ENCODE measurements at places on chromosomes 7 and 10. TPM values are rescaled to one million over a fixed set of nuclear protein-coding genes. Genes with fewer than 3 reads are reported as not detected.

The LRRC4 gene
- 12.5 TPM for total RNA-seq

DNA sequence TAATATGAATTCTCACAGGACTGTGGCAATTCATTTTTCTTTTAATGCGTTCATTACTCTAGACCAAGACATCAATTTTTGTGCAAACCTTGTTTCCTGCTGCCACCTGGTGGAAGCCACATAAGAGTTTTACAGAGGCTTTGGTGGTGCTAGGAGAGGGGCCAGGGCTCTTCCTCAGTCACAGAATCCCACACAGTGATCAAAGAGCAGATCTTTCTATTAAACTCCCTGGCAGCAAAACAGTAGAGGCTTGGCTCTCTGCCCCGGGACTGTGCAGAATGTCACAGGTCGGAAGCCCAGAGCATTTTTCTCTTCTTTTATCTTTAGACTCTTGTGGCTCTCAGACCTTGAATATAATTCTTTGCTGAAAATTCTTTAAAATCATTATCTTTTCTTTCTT lies 506.4 kb upstream of the C7orf33 start:
- no peaks in the 10 kb centered on the region for H3K36me3 ChIP-seq
- peak; percentile 77 for DNase-seq
- no peaks in the 10 kb centered on the region for H3K4me1 ChIP-seq

The FFAR4 gene
- total RNA-seq = 0.55 TPM

DNA sequence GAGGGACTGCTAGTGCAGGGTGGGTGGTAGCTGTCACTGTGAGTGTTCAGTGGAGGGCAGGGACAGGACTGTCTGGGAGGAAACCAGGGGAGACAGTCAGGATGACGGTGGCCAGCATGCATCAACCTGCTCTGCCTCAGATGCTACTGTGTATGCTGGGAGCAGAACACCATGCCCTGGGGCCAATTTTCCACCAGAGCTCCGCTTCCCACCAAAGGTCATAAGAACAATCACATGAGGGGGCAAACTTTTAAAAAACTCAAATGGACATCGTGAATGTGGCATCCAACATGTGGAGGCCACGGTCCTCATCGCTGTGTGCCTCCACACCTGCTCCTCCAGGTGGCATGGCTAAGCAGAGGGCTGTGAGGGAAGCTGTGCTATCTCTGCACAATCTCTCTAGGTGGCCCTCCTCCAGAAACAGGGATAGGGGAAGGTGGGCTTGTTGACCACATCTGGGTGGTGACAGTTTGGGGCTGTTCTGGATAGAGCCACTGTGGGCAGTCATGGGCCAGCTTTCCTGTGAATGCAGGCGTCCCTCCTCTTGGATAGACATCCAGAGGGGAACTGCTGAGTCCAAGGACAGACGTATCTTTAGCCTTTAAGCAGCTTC lies 411.0 kb downstream of the PTPRN2 start:
- no peak for DNase-seq
- no peak overlapping the region for H3K27ac ChIP-seq
- H3K4me3 ChIP-seq = no peak overlapping the region
- no peaks in the 10 kb centered on the region for H3K36me3 ChIP-seq

GRCh38 chr7:90165724-90166123 lies 11.5 kb downstream of the STEAP1 start:
- H3K4me1 ChIP-seq = no peaks in the 10 kb centered on the region
- no peaks in the 10 kb centered on the region for H3K36me3 ChIP-seq
- H3K27ac ChIP-seq = no peak overlapping the region

- H3K4me1 ChIP-seq = peaks cover 25% of the 10 kb centered on the region
- peak overlapping the region; percentile 12 for H3K27ac ChIP-seq
- no peaks in the 10 kb centered on the region for H3K27me3 ChIP-seq
- no peak for DNase-seq
Observed at GRCh38 chr7:28174901-28175661, 5.5 kb downstream of the JAZF1 start.

The VGF gene
- total RNA-seq = 1.2 TPM

The TMEM106B gene
- total RNA-seq = 49.4 TPM

GRCh38 chr10:13563481-13564445 lies 23.0 kb upstream of the PRPF18 start:
- H3K27ac ChIP-seq = no peak overlapping the region
- H3K27me3 ChIP-seq = no peaks in the 10 kb centered on the region
- H3K4me1 ChIP-seq = no peaks in the 10 kb centered on the region
- no peaks in the 10 kb centered on the region for H3K36me3 ChIP-seq

The NKX2-3 gene
- total RNA-seq = 0.19 TPM

DNA sequence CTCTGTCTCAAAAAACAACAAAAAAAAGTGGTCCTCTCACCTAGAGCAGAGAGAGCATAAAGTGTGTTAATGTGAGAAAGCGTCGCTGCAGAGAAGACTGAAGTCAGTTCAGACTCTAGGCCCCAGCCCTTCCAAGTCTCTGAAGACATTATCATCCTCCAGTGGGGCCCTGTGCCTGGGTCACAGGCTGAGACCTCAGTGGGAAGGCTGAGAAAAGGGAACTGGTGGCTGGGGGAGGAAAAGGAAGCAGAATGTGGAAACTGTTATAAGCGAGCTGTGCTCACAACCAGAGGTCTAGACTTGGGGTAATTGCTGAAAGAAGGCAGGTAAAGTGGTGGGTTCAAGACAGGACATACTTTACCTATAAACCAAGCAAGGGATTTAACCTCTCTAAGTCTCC lies 4.9 kb upstream of the RRP12 start:
- no peaks in the 10 kb centered on the region for H3K27me3 ChIP-seq
- no peak overlapping the region for H3K27ac ChIP-seq
- peaks cover 7% of the 10 kb centered on the region for H3K4me1 ChIP-seq

- no peaks in the 10 kb centered on the region for H3K27me3 ChIP-seq
- no peaks in the 10 kb centered on the region for H3K36me3 ChIP-seq
- no peak overlapping the region for H3K4me3 ChIP-seq
- DNase-seq = no peak
Observed at GRCh38 chr7:84677117-84677732, 482.6 kb upstream of the SEMA3A start.

GRCh38 chr10:125599194-125599593 lies 83.8 kb downstream of the TEX36 start:
- H3K36me3 ChIP-seq = no peaks in the 10 kb centered on the region
- H3K27me3 ChIP-seq = no peaks in the 10 kb centered on the region
- DNase-seq = no peak
- no peak overlapping the region for H3K27ac ChIP-seq

DNA sequence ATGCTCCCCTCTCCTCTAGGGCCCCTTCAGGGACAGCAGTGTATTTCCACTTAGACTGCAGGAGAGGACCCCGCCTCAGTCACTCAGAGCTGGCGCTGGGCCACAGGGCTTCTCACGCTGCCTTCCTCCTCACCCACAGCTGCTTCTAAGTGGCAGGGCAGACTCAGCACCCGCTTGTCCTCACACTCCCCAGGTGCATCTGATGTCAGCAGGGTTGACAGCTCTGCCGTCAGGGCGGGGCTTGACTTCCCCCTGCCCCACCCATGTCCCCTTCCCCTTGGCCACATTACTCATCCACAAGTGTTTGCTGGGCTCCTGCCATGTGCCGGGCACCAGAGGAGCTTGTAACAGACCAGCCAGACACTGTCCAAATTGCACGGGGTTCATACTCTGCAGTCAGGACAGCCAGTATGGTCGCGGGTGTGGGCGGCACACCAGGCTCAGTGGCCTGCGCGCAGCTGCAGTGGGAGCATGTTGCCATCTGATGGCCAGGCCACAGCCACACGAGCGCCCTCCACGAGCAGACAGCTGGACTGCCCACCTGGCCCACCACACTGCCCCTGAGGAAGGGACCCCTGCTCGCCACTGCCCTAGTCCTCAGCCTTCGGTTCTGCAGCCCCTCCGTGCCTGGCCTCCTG lies 29.3 kb upstream of the TTYH3 start:
- no peak overlapping the region for H3K27ac ChIP-seq
- no peak for DNase-seq

The HOXA2 gene
- total RNA-seq = 0.31 TPM

- DNase-seq = no peak
- H3K27me3 ChIP-seq = no peaks in the 10 kb centered on the region
- peak within 1 kb of the TSS; percentile 56 for H3K4me3 ChIP-seq
- H3K4me1 ChIP-seq = peaks cover 4% of the 10 kb centered on the region
Observed at GRCh38 chr7:128937647-128938543, at the start of gene IRF5. Gene IRF5 (plus strand): TSS chr7:128937927. CDS start chr7:128942082, 4,155 bp downstream.

- no peaks in the 10 kb centered on the region for H3K36me3 ChIP-seq
- H3K4me3 ChIP-seq = no peak overlapping the region
- no peak overlapping the region for H3K27ac ChIP-seq
- H3K4me1 ChIP-seq = no peaks in the 10 kb centered on the region
- no peaks in the 10 kb centered on the region for H3K27me3 ChIP-seq
Observed at GRCh38 chr10:30313579-30314350, 35.3 kb downstream of the MTPAP start.

DNA sequence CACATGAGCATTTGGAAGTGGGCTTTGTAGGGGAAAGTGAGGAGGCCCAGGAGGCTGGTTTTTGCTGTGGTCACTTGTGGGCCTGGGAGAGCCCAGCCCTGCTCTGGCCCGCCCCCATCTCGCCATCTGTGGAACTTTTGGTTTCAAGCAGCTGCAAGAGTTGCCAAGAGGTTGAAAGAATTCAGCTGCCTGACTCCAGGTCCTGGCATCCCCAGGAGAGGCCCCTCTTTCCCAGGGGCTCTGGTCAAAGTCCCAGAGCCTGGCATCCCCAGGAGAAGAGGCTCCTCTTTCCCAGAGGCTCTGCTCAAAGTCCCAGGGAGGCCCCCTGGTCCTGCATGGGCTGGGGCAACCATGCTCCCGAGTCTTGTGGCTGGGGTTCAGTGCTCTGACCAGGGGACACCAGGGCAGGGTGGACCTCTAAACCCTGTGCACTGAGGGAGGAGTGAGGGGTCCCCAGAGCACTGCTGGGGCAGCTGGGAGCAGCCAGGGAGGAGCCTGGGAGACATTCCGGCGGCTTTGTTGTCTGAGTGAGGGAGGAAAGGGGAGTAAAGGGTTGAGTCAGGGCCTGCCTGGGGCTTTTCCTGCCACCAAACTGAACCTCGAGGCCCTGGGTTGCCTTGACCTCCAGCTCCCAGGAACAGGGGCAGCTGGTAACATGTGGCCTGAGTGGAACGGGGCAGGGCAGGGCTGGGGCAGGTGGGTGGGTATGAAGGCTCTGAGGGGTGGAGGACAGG lies 27.7 kb upstream of the CSGALNACT2 start:
- no peaks in the 10 kb centered on the region for H3K4me1 ChIP-seq
- H3K27me3 ChIP-seq = no peaks in the 10 kb centered on the region
- H3K4me3 ChIP-seq = no peak overlapping the region

DNA sequence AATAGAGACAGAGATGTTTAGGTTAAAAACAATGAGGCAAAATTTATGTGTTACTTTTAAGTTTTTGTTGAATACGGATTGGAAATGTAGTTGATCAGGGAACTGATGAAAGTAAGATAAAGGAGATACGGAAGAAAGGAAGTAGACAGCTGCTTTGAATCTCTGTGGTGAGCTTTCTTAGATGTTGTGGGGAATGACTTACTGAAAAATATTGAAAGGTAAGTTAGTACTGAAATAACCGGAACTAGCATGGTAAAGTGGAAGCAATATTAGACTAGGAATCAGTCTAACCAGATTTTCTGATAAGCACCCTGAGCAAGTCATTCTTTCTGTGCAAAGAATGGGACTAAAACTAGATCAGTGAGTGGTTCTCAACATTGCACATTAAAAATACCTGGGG lies 34.8 kb downstream of the LUC7L2 start:
- H3K27me3 ChIP-seq = no peaks in the 10 kb centered on the region
- DNase-seq = no peak
- no peaks in the 10 kb centered on the region for H3K36me3 ChIP-seq
- H3K4me1 ChIP-seq = peaks cover 10% of the 10 kb centered on the region
- H3K27ac ChIP-seq = no peak overlapping the region

DNA sequence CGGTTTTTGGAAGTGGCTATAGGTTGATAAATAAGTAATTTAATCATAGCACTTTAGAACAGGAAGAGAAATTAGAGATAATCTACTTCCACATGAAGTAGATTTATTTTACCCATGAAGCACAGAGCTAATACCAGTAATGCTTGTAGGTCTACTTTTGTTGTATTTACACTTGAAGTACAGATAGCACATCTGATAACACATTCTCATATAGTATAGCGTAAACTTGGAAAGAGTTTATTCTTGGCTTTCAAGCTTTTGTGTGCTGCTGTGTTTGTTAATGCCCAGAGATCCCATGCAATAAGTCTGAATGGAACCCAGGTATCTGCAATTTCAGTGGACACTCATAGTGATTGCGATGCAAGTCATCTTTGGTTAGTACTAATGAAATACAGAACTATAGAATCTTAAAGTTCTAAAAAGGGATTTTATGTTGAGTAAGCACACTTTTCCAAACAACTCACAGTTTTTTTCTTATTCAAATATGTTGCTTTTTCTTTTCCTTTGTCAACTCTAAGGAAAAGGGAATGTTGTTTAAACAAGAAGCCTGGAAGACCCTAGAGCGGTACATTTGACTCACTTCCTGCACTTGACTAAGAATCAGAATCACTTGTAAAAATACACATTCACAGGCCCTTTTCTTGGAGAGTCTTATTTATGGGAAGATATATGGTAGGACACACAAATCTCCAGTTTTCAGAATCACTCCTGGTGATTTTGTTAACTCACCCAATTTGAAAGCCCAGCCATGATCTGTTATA lies 105.8 kb downstream of the GNAI1 start:
- H3K27ac ChIP-seq = no peak overlapping the region
- H3K27me3 ChIP-seq = no peaks in the 10 kb centered on the region
- H3K4me3 ChIP-seq = no peak overlapping the region
- no peaks in the 10 kb centered on the region for H3K36me3 ChIP-seq
- H3K4me1 ChIP-seq = no peaks in the 10 kb centered on the region

DNA sequence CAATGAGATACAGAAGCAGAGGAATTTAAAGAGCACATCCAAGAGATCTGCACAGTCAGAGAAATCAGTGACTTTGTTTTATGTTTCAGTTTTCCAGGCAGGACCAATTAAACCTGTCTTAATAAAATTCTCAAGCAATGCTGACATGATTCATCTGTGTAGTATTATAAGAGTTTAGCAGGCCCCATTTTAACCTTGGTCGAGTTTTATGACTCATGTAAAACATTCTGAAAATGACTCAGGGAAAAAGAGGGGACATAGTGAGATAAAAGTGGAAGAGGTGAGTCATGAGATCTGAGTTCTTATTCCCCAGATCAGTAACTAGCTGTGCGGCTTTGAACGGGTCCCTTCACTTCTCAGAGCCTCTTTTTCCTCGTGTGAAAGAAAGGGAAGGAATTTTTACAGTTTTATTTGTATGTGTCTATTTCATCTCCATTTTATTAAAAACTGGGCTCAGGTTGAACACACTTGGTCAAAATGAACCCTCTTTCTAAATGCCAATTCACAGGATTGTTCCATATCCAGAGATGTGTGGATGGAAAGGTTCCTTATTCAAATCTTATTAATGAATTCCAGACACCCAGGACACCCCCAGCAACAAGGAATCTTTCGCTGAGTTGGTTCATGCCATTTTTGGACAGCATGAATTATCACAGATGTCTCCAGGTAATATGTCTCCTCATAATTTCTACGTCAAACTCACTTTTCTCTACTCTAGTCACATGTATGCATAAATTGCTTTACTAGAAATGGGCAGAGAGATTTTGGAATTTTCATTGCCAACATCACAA lies 143.2 kb downstream of the JAZF1 start:
- peaks cover 13% of the 10 kb centered on the region for H3K4me1 ChIP-seq
- H3K36me3 ChIP-seq = no peaks in the 10 kb centered on the region
- no peak overlapping the region for H3K4me3 ChIP-seq
- peak overlapping the region; percentile 41 for H3K27ac ChIP-seq

GRCh38 chr7:18693406-18693805 lies 197.9 kb downstream of the HDAC9 start:
- H3K27ac ChIP-seq = no peak overlapping the region
- peak; percentile 39 for DNase-seq
- no peaks in the 10 kb centered on the region for H3K27me3 ChIP-seq
- no peaks in the 10 kb centered on the region for H3K36me3 ChIP-seq

The DLX5 gene
- 2.3 TPM for total RNA-seq

GRCh38 chr7:66697449-66698438 lies 42.8 kb upstream of the RABGEF1 start:
- H3K27ac ChIP-seq = no peak overlapping the region
- no peaks in the 10 kb centered on the region for H3K4me1 ChIP-seq

Data from testis (tissue), 5 donors.